ENCODE measurements at places on chromosomes 16 and 17. TPM values are rescaled to one million over a fixed set of nuclear protein-coding genes. Genes with fewer than 3 reads are reported as not detected.

The YBX2 gene
- under 0.01 TPM for total RNA-seq

The ADAD2 gene
- not detected for total RNA-seq

The SNAI3 gene
- total RNA-seq, result 0.17 TPM

The OR1A1 gene
- not detected for total RNA-seq

The CEMP1 gene
- total RNA-seq, result not detected

The CDH5 gene
- total RNA-seq, result under 0.01 TPM

The NPTX1 gene
- total RNA-seq, result 31.2 TPM

The KRTAP1-3 gene
- not detected for total RNA-seq

The PGP gene
- total RNA-seq, result 5.6 TPM

The KRTAP9-2 gene
- not detected for total RNA-seq

The CCR7 gene
- under 0.01 TPM for total RNA-seq

DNA sequence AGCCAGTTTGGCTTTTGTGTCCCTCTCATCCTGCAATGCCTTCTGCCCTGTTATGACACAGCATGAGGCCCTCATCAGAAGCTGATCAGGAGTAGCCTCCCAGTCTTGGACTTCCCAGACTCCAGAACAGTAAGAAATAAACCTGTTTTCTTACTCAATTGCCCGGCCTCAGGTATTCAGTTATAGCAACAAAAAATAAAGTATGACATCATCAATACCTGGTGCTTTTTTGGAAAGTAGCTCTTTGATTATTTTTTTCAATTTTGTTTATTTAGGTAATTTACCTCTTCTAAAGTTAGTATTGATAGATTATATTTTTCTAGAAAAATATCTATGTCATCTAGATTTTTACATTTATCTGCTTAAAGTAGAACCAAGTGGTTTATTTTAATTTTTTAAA lies 112.8 kb upstream of the CES5A start:
- H3K4me3 ChIP-seq, result no peak overlapping the region
- H3K36me3 ChIP-seq, result no peaks in the 10 kb centered on the region
- no peak for DNase-seq
- H3K4me1 ChIP-seq, result no peaks in the 10 kb centered on the region

DNA sequence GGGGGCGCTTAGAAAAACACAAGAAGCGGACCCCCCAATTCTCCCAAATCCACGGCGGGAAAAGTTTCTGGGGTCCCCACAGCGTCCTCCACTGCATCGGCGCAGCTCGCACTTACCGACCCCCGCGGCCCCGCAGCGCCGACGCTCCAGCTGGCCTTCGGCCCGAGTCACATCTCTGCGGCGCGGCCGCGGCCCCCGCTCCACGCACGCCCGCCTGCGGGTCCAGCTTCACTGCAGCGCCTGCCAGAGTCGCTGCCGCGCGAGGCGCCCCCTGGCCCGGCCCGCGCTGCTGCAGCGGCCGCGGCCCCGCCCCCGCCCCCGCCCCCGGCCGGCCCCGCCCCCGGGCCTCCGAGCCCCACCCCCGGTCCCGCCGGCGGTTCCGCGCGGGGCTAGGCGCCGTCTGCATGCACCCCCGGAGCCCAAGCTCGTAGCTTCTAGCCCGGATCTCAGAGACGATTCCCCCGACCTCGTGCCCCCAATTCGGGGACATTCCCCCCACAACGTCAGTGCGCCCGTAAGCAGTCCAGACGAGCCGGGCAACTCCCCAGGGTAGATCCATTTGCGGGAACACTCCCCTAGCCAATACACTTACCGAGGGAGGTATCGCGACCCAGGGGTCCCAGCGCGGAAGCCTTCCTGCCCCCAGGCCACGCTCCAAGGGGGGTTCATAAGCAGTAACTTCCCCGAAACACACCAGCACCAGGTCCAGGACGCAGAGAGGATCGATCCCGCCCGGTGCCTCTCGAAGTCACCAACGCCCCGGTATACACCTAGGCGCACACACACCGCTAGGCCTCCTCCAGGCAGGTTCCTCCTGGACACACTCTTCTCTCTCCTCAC lies at the start of gene GPRC5B:
TSS of gene GPRC5B (minus strand) at position 238 of the 840 bp plus-strand sequence. CDS start 12,003 bp downstream, outside the sequence.
- H3K27me3 ChIP-seq, result peaks cover 10% of the 10 kb centered on the region
- no peak for DNase-seq
- H3K36me3 ChIP-seq, result no peaks in the 10 kb centered on the region
- H3K4me1 ChIP-seq, result peaks cover 7% of the 10 kb centered on the region
- H3K27ac ChIP-seq, result no peak within 1 kb of the TSS

GRCh38 chr16:21056396-21056795 lies 94.2 kb downstream of the DNAH3 start:
- H3K27ac ChIP-seq, result no peak overlapping the region
- DNase-seq, result no peak
- no peak overlapping the region for H3K4me3 ChIP-seq
- H3K4me1 ChIP-seq, result no peaks in the 10 kb centered on the region

DNA sequence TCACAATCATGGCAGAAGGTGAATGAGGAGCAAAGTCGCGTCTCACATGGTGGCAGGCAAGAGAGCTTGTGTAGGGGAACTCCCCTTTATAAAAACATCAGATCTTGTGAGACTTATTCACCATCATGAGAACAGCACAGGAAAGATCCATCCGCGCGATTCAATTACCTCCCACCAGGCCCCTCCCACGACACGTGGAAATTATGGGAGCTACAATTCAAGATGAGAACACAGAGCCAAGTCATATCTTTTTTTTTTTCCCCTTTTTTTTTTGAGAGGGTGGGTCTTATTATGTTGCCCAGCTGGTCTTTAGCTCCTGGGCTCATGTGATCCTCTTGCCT lies 60.0 kb downstream of the RPTOR start:
- no peak overlapping the region for H3K27ac ChIP-seq
- no peaks in the 10 kb centered on the region for H3K36me3 ChIP-seq
- no peak for DNase-seq
- H3K4me1 ChIP-seq, result no peaks in the 10 kb centered on the region
- H3K27me3 ChIP-seq, result no peaks in the 10 kb centered on the region

DNA sequence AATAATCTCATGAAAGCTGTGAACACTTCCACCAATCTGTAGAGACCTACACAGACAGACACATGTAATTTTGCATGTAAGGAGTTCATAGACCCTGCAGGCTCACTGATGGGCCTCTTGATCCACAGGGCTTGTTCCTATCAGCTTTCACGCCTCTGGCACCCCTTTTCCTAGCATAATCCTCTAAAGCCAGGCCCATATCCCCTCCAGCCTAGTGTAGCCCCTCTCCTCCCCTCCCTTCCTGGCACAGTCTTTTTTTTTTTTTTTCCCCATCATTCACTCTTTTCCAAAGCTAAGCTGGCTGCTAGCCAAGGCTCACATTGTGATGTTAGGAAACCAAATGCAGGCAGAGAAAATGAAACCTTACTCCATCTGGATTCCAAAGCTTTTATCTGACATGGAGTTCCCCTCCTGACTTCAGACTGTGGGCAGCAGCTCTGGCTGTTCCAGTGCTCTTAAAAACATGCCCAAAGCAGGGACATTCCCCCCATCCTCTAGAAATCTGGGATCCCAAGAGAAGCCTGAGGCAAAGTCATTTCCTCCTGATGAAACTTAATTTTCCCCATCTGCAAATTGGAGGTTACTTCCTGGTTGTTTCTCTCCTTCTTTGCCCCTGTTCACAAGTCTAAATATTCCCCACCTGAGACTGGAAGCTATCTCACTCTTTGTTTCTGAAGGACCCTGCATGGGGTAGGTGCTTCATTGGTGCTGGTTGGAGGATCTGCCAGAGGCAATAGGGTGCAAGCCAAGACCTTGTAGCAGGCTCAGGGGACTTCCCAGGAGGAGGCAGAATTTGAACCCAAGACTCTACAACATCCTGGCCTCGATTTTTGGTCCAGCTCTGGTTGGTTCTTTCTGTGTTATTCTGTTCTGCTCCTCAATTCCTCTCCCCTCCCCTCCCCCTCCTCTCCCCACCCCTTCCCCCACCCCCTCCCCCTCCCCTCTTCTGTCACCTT lies 9.9 kb upstream of the CCL5 start:
- no peaks in the 10 kb centered on the region for H3K36me3 ChIP-seq
- no peak overlapping the region for H3K27ac ChIP-seq
- H3K27me3 ChIP-seq, result no peaks in the 10 kb centered on the region
- H3K4me1 ChIP-seq, result no peaks in the 10 kb centered on the region

DNA sequence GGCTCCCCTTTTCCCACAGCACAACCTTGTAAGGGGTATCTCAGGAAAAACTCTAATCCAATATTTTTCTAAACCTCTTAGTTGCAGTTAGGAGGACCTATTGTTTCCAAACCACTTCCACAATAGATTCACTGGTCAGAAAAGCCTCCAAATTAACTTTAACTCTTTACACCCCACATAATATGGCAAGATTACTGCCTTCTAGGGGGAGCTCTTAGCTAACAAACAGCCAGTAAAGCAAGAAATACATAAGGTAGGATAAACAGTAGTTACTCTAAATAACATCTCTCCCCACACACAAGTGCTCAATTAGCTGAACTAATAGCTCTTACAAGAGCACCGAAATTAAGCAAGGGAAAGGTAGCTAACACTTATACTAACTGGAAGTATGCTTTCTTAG lies 192.1 kb upstream of the KIF2B start:
- no peak overlapping the region for H3K27ac ChIP-seq
- no peaks in the 10 kb centered on the region for H3K27me3 ChIP-seq
- H3K36me3 ChIP-seq, result no peaks in the 10 kb centered on the region

DNA sequence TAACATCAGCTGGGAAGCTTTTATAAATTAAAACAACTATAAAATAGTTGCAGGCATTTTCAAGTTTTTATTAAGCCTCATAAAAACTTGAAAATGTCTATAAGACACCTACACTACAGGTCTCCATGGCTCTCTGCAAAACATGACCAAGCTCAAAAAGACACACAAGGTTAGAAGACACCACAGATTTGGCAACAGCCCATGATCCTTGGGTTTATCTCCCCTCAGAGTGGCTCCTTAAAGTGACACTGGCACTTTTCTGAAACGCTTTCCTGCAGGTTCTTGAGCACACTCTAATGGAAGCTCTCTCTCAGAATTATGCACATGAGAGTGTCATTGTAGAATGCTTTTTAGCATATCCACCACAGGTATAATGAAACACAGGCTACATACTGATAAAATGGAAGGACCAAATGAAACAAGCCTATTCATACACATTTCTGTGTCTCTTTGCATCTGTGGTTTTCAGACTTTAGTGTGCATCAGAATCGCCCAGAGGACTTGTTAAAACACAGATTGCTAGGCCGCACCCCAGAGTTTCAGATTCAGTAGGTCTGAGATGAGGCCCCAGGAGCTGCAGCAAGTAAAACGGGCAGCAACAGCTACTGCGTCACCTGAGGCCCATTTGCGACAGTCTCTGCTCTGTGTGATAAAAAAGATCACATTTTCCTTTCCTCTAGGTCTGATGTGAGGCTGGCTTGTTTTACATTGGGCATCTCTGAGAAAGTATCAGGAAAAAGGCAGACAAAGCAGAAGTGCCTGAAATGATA lies 75.0 kb upstream of the WSB1 start:
- DNase-seq, result no peak
- H3K4me3 ChIP-seq, result no peak overlapping the region
- no peaks in the 10 kb centered on the region for H3K4me1 ChIP-seq
- no peaks in the 10 kb centered on the region for H3K27me3 ChIP-seq

DNA sequence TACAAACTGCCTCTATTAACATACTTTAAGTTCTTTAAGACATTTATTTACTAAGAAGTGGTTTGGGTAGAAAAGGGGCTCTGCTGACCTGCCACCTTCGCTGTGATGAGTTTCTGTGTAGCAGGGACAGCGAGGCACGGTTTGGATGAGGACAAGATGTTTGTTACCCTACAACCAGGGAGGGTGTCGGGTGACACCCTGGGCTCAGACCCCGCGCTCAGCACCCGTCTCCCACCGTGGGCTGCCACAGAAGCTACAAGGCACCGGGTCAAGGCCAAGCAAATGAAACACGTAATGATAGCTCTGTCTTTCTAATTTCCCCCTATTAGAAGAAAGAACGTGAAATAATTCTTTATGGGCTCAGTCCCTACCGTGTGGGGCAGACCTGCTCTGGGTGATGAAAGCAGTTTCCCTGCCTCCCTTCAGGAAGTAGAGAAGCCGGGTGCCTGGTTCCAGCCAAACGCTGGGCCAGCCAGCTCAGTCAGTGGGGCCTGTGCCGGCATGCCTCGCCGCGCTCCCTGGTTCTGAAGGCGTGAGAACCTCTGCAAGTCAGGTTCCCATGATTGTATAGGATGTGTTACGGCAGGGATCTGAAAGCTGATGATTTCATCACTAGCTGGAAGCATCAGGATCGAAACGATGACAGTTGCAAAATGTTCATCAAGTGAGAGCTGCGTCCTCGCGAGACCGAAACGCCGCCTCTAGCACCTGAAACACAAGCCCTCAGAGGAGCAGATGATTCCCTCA lies 3.9 kb downstream of the ZNF750 start:
- H3K4me1 ChIP-seq, result no peaks in the 10 kb centered on the region
- DNase-seq, result no peak
- H3K4me3 ChIP-seq, result no peak overlapping the region
- H3K27ac ChIP-seq, result no peak overlapping the region

GRCh38 chr16:24178496-24178895 lies 77.6 kb upstream of the CACNG3 start:
- H3K36me3 ChIP-seq, result no peaks in the 10 kb centered on the region
- DNase-seq, result no peak
- no peaks in the 10 kb centered on the region for H3K27me3 ChIP-seq
- no peak overlapping the region for H3K27ac ChIP-seq
- no peaks in the 10 kb centered on the region for H3K4me1 ChIP-seq

DNA sequence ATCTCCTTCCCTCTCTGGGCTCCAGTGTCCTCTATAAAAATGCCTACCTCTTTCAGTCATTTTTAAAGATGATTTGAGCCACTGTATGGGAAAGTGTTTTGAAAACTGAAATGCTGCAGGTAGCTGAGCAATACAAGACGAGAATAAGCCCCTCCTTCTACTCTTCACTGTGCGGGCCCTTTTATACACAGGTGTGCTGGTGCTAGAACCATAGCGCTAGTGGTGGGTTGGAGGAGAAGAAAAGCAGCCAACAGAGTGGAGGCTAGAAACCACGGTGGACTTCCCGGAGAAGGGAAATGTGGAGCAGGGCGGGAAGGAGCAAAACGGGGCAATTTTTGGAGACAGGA lies 58.2 kb upstream of the DLX4 start:
- H3K27me3 ChIP-seq, result peaks cover 52% of the 10 kb centered on the region
- H3K36me3 ChIP-seq, result no peaks in the 10 kb centered on the region
- no peak for DNase-seq
- no peaks in the 10 kb centered on the region for H3K4me1 ChIP-seq

GRCh38 chr16:9102379-9102778 lies 10.9 kb downstream of the HAPSTR1 start:
- no peaks in the 10 kb centered on the region for H3K27me3 ChIP-seq
- peaks cover 25% of the 10 kb centered on the region for H3K4me1 ChIP-seq
- H3K4me3 ChIP-seq, result no peak overlapping the region
- H3K36me3 ChIP-seq, result peaks cover 20% of the 10 kb centered on the region
- peak; percentile 94 for DNase-seq
- peak overlapping the region; percentile 76 for H3K27ac ChIP-seq

- H3K4me3 ChIP-seq, result peak overlapping the region; percentile 97
- H3K4me1 ChIP-seq, result peaks cover 10% of the 10 kb centered on the region
- H3K27ac ChIP-seq, result peak overlapping the region; percentile 86
- DNase-seq, result peak; percentile 18
- H3K36me3 ChIP-seq, result peaks cover 22% of the 10 kb centered on the region
Measured at GRCh38 chr16:28845293-28845692, 855 bp downstream of the TUFM start.

Data from fibroblast of lung (primary cell).